ENCODE measurements at places on chromosomes 1 and 21. TPM values are rescaled to one million over a fixed set of nuclear protein-coding genes. Genes with fewer than 3 reads are reported as not detected.

Gene PLA2G2F
- not detected for total RNA-seq

Gene CDCA8
- 0.74 TPM for total RNA-seq

Gene C1orf185
- total RNA-seq = not detected

Gene ATP1A4
- not detected for total RNA-seq

Gene CTSK
- 116 TPM for total RNA-seq

Gene LINGO4
- not detected for total RNA-seq

Gene TMEM125
- not detected for total RNA-seq

Gene C1orf50
- total RNA-seq = 3.6 TPM

Gene FCRL2
- not detected for total RNA-seq

Gene DAB1
- total RNA-seq = 0.46 TPM

Gene PTAFR
- not detected for total RNA-seq

Gene ATAD3C
- total RNA-seq = not detected

Gene GNL2
- total RNA-seq = 59.7 TPM

Gene SIM2
- total RNA-seq = under 0.01 TPM

Gene SH2D1B
- total RNA-seq = not detected

Gene CHODL
- total RNA-seq = not detected

Gene PADI3
- not detected for total RNA-seq

Gene TCEA3
- 19.6 TPM for total RNA-seq

Gene ABCA4
- total RNA-seq = 0.65 TPM

Gene SERBP1
- 171 TPM for total RNA-seq

Gene SLC45A3
- total RNA-seq = 2.1 TPM

Gene HPCAL4
- total RNA-seq = not detected

Gene SLC26A9
- total RNA-seq = not detected

Gene C2CD2
- total RNA-seq = 22.2 TPM

Gene SPTA1
- 0.18 TPM for total RNA-seq

Gene PTPRF
- total RNA-seq = 34.4 TPM

Gene PRAMEF17
- not detected for total RNA-seq

Gene PRELP
- total RNA-seq = 0.37 TPM

Gene ADGRB2
- total RNA-seq = 7.0 TPM

Gene GUCA2B
- not detected for total RNA-seq

Gene KLHDC9
- total RNA-seq = 1.8 TPM

Gene RCSD1
- not detected for total RNA-seq

All from smooth muscle cell of bladder (primary cell).